ENCODE measurements at places on chromosomes 3 and 15.

DNA sequence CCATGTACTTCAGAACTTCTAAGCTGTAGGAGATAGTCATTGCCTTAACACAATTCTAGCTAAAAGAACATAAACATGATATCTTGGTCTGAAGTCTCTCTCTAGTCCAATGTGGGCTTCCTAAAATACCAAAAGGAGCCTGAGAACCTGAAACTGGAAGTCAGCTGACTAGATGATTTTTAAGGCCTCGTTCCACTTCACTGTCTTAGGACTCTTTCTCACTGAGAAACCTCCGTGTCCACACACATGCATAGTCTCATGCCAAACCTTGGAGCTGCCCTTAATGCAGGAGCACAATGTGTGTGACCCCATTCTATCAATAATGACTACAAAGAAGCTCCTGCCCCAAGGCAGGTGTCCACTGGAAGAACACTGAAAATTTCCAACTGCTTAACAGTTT, 87.7 kb downstream of the ETFA start:
- no peak for DNase-seq

GRCh38 chr3:40229386-40229785, 80.1 kb upstream of the EIF1B start:
- no peak for DNase-seq

- DNase-seq: no peak
Measured at GRCh38 chr3:132407025-132407424, 10.3 kb upstream of the DNAJC13 start.

DNA sequence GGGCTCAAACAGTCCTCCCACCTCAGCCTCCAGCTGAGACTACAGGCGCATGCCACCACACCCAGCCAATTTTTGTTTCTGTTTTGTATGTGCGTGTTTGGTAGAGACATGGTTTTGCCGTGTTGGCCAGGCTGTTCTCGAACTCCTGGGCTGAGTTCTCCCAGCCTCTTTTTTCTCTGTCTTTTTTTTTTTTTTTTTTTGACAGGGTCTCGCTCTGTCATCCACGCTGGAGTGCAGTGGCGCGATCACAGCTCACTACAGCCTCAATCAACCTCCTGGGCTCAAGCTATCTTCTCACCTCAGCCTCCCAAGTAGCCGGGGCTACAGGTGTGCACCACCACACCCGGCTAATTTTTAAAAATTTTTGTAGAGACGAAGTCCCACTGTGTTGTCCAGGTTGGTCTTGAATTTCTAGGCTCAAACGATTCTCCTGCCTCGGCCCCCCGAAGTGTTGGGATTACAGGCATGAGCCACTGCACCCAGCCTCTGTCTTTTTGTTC, 867 bp upstream of the DCAF1 start:
- no peak for DNase-seq

GRCh38 chr15:32853592-32853991, 135.8 kb downstream of the GREM1 start:
- DNase-seq: no peak

- no peak for DNase-seq
Measured at GRCh38 chr3:98049271-98049670, 14.2 kb upstream of the GABRR3 start.

DNA sequence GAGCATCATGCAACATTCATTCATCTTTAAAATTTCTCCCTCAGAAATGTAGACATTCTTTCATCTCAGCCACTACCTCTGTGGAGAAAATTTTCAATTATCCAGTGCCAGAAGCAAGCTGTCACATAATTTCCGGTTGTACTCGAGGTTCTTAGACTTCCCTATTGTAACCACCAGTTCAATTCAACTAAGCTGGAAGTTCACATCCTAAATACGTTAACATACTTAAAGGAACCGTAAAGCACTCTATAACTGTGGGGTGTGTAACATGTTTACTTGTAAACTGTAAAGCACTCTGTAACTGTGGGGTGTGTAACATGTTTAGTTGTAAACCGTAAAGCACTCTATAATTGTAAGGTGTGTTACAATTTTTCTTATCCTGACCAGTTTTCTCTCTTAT, 150.3 kb downstream of the PLCL2 start:
- no peak for DNase-seq
